AG08395 (cell line): ENCODE measurements at places on chromosomes 3 and 15.

DNA sequence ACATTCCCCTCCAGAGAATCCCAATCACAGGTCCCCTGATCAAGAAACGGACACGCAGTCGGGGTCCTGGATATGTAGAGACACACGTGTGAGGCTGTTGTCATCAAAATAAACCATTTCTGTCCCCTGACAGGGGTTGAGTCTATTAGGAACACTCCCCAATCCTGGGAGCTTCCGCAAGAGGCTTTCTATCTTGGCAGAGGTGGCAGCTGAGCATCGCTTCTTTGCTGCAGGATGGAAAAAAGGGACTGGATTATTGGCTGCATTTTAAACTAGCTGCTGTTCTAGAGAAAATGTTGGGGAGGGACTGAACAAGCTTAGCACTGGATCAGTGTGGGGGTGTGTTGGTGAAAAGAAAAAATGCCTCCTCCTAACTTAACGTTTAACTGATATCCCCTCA, 2.5 kb upstream of the CNTN4 start:
- no peak for DNase-seq

DNA sequence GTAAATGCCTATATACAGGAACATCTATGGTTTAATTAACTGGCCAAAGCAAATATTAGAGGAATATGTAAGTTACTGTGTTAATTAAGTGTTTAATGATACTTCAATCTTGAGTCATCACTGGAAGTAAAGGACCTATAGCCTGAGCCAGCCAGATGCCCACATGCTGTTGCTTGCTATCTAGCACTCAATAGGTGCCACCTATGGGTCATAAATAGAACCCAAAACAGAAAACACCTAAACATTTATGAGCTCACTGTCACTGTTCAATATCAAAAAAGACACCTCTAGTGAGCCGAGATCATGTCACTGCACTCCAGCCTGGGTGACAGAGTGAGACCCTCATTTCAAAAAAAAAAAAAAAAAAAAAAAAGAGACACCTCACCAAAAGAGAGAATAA, 48.4 kb upstream of the IP6K2 start:
- DNase-seq: no peak

DNA sequence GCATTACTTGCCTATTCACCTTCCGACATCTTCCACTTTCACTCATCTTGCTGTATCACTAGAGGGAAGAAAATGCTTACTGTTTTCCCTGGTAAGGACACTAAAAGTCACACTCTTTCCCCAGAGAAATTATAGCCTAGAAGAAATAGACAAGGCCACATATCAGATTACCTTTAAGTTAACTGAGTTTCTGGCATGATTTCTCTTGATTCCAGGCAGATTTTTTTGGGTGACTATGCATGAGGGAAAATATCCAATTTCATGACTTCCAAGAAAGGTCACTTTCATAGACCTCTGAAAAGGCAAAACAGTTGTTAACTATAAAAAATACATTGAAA, 30.3 kb downstream of the TCF12 start:
- DNase-seq: no peak

- no peak for DNase-seq
Observed at GRCh38 chr15:65906396-65906795, 37.1 kb downstream of the RAB11A start.

DNA sequence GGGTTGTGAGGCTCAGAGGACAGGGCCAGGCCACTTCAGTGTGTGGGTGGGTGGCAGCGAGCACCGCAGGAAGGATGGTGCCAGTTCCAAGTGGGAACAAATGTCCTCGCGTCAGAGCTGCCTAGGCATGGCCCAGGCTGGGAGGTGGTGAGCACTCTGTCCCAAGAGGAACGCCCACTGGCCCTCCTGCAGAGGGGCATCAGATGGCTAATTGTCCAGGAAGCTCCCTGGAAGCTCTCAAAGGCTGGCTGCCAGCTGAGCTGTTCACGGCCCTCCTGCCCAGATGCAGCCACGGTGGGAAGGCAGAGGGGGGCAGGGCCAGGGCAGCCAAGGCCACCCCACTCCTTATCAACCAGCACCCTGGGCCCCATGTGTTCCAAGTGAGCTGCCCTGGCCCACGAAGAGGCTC, 55.2 kb downstream of the IQSEC1 start:
- peak; percentile 42 for DNase-seq

DNA sequence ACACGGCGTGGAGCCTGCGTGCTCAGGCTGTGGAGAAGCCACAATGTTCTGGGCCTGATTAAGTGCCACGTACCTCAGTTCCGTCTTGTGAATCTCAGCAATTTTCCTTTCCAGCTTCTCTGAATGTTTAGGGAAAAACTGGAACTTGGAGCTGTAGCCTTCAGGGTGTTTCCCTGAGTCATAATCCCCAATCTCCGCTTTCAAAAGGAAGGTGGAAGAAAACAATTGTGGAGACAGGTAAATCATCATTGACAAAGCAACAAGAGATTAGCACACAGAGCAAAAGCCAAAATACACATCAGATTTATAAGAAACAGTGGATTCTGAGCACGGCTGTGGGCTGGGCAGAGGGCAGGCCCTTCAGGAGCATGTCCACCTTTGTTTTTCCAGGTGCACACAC, 79.0 kb downstream of the WDR76 start:
- no peak for DNase-seq

GRCh38 chr3:196792771-196793170, 53.1 kb downstream of the PAK2 start:
- no peak for DNase-seq

DNA sequence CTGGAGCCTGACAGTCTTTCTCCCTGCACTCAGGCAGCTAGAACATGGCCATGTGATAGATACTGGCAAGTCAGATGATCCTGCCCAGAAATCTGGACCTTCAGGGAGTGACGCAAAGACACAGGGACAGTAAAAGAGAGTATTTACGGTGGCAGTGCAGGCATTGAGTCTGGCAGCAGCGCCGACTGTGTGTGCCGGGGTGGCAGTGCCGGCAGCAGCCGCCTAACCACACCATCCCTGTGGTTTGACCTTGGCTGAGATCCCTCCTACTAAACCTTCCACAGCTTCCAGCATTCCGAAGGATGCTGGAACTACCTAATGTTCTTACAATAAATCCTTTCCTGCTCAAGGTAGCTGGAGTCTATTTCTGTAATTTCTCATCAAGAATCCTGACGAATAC, 4.6 kb upstream of the TSPAN3 start:
- DNase-seq: no peak

GRCh38 chr3:53242642-53243041, 13.2 kb downstream of the TKT start:
- no peak for DNase-seq
